ENCODE measurements at places on chromosomes 4 and X.

DNA sequence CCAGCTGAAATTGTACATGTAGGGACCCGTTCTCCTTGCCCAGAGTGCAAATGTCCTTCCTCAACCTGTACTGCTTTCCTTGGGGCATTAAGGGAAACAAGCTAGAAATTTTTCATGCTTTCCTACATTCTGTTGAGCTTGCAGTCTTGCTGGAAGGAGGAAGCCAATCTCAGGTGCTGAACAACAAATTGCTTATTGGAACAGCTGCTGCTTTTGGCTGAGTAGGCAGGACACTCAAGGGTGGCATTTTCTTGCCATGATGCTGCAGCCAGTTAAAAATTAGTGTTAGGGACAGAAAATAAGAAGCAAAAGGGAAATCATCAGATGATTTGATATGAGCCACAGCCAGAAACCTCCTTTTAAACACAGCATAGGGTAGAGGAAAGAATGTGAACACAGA is 223.7 kb downstream of the QDPR start:
- no peak for DNase-seq

DNA sequence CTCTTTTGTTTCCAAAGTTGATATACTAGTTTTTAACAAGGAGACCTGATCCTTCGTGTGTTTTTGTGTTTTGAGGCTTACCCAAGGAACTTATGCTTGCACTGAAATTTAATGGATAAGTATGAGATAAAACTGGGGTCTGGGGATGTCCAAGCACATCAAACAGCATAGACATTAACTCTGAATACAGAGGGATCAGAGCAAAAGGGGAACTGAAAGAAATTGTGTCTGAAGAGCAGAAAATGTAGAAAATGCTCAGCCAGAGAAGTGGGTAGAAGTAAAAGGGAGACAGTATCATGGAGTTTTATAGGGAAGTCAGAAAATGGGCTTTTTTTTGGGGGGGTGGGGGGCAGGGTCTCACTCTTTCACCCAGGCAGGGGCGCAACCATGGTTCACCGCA is 695.4 kb downstream of the ARAP2 start:
- DNase-seq, result no peak

GRCh38 chr4:39852636-39853035 is 125.1 kb downstream of the PDS5A start:
- DNase-seq, result no peak

GRCh38 chr4:95694411-95694810 is 145.5 kb upstream of the PDHA2 start:
- no peak for DNase-seq

GRCh38 chr4:159298502-159298901 is 195.6 kb downstream of the RAPGEF2 start:
- DNase-seq, result no peak

Data from activated CD4-positive, alpha-beta memory T cell treated with anti-CD3 and anti-CD28 coated beads for 36 hours (primary cell).